Neural crest cell (in vitro differentiated cells): ENCODE measurements at places on chromosomes 3 and 15. TPM values are rescaled to one million over a fixed set of nuclear protein-coding genes. Genes with fewer than 3 reads are reported as not detected.
A peak's percentile ranks its signal among the peaks of the same experiment; 100 is the strongest.

DNA sequence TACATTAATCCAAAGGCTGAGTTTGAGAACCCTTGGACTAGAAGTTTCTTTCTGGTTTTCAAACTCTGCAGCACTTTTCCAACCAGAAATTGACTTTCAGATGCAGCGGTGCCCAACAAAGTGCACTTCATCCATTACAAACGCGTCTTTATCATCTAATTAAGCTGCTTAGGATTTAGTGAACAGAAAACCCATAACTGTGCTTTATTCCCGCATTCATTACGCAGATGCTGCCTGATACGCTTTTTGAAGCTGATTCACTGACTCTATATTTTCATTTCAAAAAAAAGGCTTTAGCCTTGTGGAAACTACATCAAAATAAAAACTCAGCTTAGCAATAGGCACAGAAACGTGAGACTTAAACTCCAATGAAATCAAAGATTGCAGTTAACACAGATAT is 69.8 kb upstream of the CTXND1 start:
- H3K4me3 ChIP-seq = no peak overlapping the region
- peaks cover 2% of the 10 kb centered on the region for H3K36me3 ChIP-seq
- no peak for DNase-seq
- H3K4me1 ChIP-seq = peaks cover 27% of the 10 kb centered on the region
- H3K27ac ChIP-seq = no peak overlapping the region

Gene LXN
- total RNA-seq = 8.0 and 8.2 TPM in 2 replicates

Gene POPDC2
- 2.8 and 3.8 TPM in 2 replicates for total RNA-seq

GRCh38 chr3:38454884-38455638 is 1.4 kb downstream of the ACVR2B start:
- H3K27me3 ChIP-seq = peaks cover 7% of the 10 kb centered on the region
- peak overlapping the region; percentile 99 for H3K4me3 ChIP-seq

GRCh38 chr15:92430069-92430440 is 36.4 kb downstream of the ST8SIA2 start:
- peaks cover 14% of the 10 kb centered on the region for H3K4me1 ChIP-seq
- DNase-seq = no peak
- H3K27me3 ChIP-seq = no peaks in the 10 kb centered on the region

Gene ASB14
- not detected in 2 replicates for total RNA-seq

DNA sequence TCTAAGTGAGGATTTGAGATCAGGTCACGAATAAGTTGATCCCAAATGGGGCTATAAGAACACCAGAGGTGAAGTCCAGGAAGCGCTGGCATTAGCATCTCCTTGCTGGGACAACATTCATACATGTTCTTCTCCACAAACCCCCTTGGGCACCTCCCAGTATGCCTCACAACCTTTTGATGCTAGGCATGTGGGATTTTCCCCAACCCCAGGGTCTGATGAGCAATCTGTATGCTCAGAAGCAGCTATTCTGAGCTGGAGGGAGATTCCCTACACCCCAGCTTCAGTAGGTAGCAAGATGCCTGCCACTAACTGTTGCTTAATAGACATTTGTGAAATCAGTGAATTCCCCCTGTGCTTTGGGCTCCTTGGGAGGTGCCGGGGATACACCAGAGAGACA is 32.2 kb downstream of the SLC6A11 start:
- DNase-seq = no peak
- H3K4me3 ChIP-seq = no peak overlapping the region
- peaks cover 17% of the 10 kb centered on the region for H3K4me1 ChIP-seq
- H3K27me3 ChIP-seq = peaks cover 19% of the 10 kb centered on the region
- H3K36me3 ChIP-seq = no peaks in the 10 kb centered on the region
- H3K27ac ChIP-seq = no peak overlapping the region

- peak overlapping the region; percentile 85 for H3K4me3 ChIP-seq
- no peak for DNase-seq
- peak overlapping the region; percentile 96 for H3K27ac ChIP-seq
- peaks cover 6% of the 10 kb centered on the region for H3K36me3 ChIP-seq
- H3K4me1 ChIP-seq = peaks cover 12% of the 10 kb centered on the region
- H3K27me3 ChIP-seq = no peaks in the 10 kb centered on the region
Observed at GRCh38 chr3:50978991-50979667, 304.4 kb downstream of the DOCK3 start.

DNA sequence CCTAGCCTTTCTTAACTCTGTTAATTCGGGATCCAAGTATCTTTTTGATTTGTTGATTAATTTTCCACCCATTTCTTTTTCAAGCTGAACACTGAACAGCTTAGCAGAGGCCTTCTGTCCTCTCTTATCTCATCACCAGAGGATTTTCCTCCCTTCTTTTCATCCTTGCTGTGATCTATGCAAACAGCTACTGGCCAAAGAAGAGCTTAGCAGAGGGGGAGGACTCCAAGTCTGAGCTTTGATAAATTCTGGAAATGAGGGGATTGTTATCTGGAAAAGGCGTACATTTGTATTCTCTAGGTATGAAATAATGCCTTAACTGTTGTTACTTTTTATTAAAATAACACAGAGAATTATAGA is 13.4 kb downstream of the DZIP3 start:
- H3K36me3 ChIP-seq = peaks cover 11% of the 10 kb centered on the region
- H3K27ac ChIP-seq = no peak overlapping the region
- no peak overlapping the region for H3K4me3 ChIP-seq
- no peaks in the 10 kb centered on the region for H3K27me3 ChIP-seq

- peaks cover 48% of the 10 kb centered on the region for H3K4me1 ChIP-seq
- H3K27me3 ChIP-seq = no peaks in the 10 kb centered on the region
- peak overlapping the region; percentile 11 for H3K4me3 ChIP-seq
- peak overlapping the region; percentile 4 for H3K27ac ChIP-seq
Observed at GRCh38 chr15:65580287-65580686, 30.6 kb downstream of the INTS14 start.

Gene DTWD1
- 27.8 and 28.5 TPM in 2 replicates for total RNA-seq

GRCh38 chr3:23079976-23080375 is 123.2 kb upstream of the UBE2E2 start:
- H3K27ac ChIP-seq = no peak overlapping the region
- H3K27me3 ChIP-seq = no peaks in the 10 kb centered on the region
- no peaks in the 10 kb centered on the region for H3K36me3 ChIP-seq
- no peak overlapping the region for H3K4me3 ChIP-seq
- H3K4me1 ChIP-seq = no peaks in the 10 kb centered on the region

GRCh38 chr3:81299481-81299880 is 462.0 kb downstream of the GBE1 start:
- no peak for DNase-seq
- H3K4me3 ChIP-seq = no peak overlapping the region
- H3K36me3 ChIP-seq = no peaks in the 10 kb centered on the region
- peaks cover 9% of the 10 kb centered on the region for H3K4me1 ChIP-seq
- H3K27me3 ChIP-seq = no peaks in the 10 kb centered on the region

- no peak overlapping the region for H3K4me3 ChIP-seq
- H3K36me3 ChIP-seq = no peaks in the 10 kb centered on the region
- no peaks in the 10 kb centered on the region for H3K27me3 ChIP-seq
- DNase-seq = no peak
- peak overlapping the region; percentile 44 for H3K27ac ChIP-seq
- peaks cover 25% of the 10 kb centered on the region for H3K4me1 ChIP-seq
Observed at GRCh38 chr3:114498539-114499370, 204.9 kb downstream of the TIGIT start.

Gene DUOXA2
- not detected in 2 replicates for total RNA-seq
